Keratinocyte (primary cell): ENCODE measurements at places on chromosomes 6 and 20. TPM values are rescaled to one million over a fixed set of nuclear protein-coding genes. Genes with fewer than 3 reads are reported as not detected.
A peak's percentile ranks its signal among the peaks of the same experiment; 100 is the strongest.

DNA sequence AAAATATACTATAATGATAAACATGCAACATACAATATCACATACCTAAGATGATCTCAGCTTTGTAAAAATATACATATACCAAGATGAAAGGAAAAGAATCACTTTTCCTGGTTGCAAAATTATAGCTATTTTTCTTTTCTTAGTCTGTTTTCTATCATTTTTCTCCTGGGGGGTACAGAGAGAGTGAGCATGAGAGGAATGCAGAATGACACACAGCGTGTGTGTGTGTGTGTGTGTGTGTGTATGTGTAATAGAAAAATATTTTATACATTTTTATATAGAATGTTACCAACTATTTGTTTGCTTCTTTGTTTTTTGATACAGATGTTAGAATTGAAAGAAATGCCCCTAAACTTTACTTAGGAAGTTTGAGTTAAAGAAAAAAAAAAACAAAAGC is 64.3 kb downstream of the FAM83B start:
- DNase-seq, result no peak

DNA sequence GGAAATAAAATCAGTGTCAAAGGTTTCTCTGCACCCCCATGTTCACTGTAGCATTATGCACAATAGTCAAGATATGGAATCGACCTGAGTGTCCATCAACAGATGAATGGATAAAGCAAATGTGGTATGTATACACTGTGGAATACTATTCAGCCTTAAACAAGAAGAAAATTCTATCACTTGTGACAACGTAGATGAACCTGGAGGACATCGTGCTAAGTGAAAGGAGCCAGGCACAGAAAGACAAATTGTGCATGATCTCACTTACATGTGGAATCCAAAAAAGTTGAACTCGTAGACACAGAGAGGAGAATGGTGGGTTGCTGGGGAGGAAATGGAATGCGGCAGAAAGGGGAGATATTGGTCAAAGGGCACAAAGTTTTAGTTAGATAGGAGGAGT is 136.3 kb upstream of the ESR1 start:
- no peak for DNase-seq

- no peak for DNase-seq
These were observed 27.1 kb downstream of the ULBP1 start for GRCh38 chr6:149990661-149991471.

DNA sequence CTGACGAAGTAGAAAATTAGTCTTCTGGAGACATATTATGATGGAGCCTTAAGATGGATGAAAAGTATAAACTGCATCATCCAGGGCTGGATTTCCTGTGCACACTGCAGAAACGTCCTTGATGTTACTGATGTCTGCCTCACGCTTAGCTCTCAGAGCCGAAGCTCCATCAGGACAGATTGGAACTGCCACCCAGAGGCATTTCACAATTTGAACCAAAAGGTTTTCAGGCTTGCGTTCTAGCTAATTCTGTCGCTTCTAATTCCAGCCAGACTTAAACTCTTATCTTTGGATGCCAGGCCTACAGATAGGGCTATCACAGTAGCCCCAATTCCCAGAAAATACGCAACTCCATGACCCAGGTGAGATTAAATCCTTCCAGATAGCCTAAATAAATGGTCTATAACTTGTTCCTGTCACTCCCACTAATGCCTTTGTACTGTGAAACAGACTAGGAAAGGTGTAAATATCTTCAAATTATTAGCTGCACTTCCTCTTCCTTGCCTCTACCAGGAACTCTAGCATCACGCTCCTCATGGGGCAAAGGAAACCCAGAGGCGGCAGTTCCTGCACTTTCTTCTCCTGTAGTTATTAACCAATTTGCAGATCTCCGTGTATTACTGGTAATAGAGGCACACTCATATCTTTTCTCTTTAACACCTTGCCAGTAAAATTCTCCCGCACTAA is 634.6 kb downstream of the PRKN start:
- no peak for DNase-seq

DNA sequence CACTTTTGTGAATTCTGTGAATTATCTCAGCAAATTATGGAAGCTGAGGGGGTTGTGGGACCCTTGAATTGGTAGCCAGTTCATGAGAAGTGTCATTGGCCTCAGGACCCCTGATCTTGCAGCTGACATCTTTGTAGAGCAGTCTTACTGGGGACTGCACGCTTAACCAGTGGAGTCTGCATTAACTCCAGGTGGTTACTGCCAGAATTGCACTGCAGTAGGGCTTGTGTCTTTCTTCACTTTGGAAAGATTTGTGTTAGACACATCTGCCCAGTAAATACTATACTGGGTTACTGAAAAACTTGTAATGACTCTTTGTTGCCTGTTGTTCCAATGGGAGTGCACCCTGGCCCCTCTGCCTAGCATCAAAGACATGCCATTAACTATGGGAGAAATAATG is 21.2 kb upstream of the CDKN1A start:
- no peak for DNase-seq

GRCh38 chr20:17838921-17839320 is 129.7 kb downstream of the SNX5 start:
- no peak for DNase-seq

GRCh38 chr6:142002825-142003405 is 129.8 kb upstream of the GJE1 start:
- no peak for DNase-seq

GRCh38 chr6:15268137-15268908 is 22.5 kb downstream of the JARID2 start:
- DNase-seq, result no peak

DNA sequence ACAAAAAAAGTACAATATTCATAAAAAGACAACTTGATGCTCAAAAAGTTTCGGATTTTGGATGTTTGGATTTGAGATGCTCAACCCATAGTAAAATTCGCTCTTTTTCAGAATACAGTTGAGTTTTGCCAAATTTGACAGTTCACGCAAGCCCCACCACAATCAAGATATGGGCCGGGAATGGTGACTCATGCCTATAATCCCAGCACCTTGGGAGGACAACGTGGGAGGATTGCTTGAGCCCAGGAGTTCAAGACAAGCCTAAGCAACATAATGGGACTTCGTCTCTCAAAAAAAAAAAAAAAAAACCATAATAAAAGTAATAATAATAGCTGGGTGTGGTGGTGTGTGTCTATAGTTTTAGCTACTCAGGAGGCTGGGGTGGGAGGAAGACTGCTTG is 51.3 kb downstream of the PHF20 start:
- DNase-seq, result no peak

DNA sequence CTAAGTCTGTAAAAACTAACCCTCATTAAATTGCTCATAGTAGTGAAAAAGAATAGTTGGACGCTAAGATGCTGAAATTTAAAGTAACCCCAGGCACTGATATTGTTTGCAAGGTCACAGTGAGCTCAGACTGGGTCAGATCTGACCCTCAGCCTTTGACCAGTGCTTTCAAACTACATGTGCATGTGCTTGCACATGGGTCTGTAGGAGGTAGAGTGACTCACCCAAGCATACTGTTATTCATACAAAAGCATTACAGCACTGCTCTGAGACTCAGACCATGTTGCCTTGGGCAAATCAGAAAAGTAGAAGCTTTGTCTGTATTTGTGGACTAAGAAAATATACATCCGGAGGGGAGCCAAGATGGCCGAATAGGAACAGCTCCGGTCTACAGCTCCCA is 326.4 kb upstream of the MARCKS start:
- peak; percentile 56 for DNase-seq

Gene SLC35B2
- polyA plus RNA-seq, result 69.9 to 118 TPM (median 103 TPM) in 3 replicates

DNA sequence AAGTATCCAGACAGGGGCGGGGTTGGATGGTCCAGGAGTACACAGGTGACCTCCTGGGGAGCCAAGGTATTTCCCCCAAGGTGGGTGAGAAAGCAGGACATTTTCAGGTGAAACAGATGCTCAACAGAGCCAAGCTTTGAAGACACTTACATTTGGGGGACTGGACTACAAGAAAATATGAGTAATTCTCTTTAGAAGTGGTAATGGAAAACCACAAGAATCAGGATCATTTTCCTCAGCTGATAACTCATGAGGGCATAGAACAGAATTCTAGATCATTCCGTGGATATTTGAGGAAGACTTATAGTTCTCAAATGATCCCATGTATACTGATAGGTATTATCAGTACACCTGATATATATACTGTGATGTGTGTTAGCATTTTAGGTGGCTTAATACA is 89.9 kb downstream of the UST start:
- DNase-seq, result no peak

DNA sequence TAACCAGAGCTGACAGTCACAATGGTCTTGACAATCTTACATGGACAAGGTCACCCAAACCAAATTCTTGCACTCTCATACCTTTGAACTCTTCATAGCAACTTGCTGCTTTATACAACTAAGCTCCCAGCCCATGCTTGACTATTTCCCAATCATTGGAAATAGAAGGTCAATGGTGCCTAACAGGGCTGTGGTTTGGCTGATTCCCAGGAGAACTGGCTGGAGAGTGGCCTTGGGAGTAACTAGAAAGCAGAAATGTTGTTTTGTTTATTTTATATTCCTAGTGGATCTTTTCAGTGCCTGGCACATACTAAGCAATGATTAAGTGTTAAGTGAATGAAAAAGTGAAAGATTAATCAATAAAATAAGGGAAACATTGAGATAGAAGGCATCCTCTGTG is 3.0 kb downstream of the SPINT4 start:
- DNase-seq, result no peak

DNA sequence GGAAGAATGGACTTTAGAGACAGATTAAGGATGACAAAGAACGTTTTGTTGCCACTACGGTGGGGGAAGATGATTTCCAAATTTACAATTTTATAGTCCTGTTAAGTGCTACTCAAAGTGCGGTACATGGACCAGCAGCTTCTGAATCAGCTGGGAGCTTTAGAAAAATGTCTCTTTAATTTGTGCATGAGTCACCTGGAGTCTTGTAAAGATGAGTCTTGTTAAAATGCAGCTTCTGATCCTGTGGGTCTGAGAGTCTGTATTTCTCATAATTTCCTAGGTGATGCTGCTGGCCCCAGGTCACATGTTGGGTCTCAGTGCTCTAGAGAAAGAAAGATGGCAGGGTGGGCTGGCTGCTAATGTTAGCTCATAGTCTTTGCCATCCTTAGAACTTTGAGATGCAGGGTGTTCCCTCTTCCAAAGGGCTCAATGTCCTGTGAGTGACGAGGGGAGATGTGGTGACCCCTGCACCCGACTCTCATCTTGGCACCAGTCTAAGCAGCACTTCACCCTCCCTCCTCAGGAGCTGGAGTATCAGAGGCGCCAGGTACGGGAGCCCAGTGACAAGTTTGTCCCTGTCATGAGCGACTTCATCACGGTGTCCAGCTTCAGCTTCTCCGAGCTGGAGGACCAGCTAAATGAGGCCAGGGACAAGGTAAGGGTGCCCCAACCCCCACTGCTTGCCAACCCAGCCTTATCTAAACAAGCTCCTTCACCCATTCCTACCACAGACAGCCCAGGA is 34.5 kb downstream of the MOCS1 start:
- no peak for DNase-seq

DNA sequence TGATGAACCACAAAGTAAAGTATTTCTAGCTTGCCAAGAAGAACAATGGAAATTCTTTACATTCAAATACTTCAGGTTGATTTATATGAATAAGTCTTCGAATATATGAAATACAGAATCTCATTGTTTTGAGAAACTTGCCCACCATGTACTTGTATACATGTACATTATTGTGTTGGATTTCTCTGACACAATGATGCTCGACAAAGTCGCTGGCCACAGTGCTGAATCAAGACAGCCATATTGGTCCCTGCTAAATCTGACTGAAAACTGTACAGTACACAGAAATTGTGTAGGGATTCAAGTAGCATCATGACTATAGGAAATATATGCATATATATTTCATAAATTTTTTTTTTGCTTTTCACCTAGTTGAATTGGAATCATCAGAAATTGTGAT is 13.1 kb upstream of the LIN28B start:
- DNase-seq, result no peak

- DNase-seq, result no peak
These were observed 21.2 kb upstream of the MAPK13 start for GRCh38 chr6:36109092-36109491.

- DNase-seq, result no peak
These were observed 31.6 kb downstream of the RANBP9 start for GRCh38 chr6:13679996-13680395.

Gene APOM
- polyA plus RNA-seq, result 1.4 to 2.6 TPM (median 2.3 TPM) in 3 replicates

- DNase-seq, result no peak
These were observed 5.1 kb downstream of the HLA-DMA start for GRCh38 chr6:32947552-32948465.

- DNase-seq, result no peak
These were observed 42.8 kb downstream of the HLA-DPB1 start for GRCh38 chr6:33118525-33119123.

DNA sequence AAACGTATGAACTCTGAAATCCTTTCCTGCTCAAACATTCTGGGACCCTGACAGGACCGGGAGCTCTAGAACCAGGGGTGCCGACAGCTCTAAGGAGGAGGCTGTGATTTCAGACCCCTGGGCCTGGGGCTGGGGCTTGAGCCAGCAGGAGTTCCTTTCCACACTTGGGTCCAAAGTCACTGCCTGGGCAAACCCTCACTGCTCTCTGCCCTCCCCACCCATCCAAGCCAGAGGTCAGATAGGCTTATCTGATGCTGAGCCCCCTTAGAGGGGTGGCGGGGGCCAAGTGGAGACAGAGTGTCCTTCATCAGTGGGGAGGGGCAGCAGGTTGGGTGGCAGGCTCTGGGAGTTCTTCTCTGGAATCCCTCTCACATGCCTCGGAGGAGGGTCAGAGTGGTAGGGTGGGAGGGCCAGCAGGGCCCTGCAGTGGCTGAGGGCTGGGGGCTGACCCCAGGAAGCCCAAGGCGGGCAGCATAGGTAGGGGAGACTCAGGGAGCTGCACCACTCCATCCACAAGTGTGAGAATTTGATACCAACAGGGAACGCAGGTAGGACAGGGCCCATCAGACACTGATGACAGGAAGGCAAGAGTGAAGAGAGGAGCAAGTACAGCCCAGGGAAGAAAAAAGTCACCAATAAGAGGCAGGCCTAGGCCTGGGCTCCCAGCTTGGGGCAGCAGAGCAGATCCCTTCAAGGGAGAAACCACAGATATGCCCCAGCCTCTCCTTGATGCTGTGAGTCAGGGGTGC is 121.0 kb downstream of the MRPL14 start:
- no peak for DNase-seq

DNA sequence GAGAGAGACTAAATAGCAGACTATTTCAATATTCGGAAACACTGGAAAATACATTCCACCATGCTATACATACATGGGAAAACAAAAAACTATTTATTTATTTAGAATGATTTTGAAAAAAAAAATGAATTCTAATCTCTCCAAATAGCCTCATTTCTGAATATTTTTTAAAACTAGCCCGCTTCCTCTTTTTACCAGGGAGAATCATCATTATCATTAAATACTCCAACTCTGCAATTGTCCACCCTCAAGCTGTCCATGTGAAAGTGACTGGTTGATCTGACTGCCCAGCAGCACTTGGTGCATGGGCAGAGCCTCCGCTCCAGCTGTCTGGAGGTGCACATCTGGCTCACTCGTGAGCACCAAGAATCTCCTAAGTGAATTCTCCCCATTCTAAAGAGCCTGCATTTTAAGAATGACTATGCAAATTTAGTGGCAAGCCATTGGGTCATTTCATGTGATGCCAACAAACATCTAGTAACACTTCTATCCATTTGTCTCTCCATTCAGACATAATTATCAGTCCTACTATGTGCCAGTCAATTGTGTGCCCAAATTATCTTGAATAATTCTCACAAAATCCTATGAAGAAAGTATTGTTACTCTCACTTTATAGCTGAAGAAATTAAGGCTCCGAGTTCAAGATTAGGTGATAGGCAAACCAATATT is 64.8 kb downstream of the INSM1 start:
- no peak for DNase-seq
